HT1080 (cell line): ENCODE measurements at places on chromosomes 7 and 10. TPM values are rescaled to one million over a fixed set of nuclear protein-coding genes. Genes with fewer than 3 reads are reported as not detected.

Gene SLC26A3
- not detected in 2 replicates for total RNA-seq

Gene OPALIN
- total RNA-seq: not detected in 2 replicates

DNA sequence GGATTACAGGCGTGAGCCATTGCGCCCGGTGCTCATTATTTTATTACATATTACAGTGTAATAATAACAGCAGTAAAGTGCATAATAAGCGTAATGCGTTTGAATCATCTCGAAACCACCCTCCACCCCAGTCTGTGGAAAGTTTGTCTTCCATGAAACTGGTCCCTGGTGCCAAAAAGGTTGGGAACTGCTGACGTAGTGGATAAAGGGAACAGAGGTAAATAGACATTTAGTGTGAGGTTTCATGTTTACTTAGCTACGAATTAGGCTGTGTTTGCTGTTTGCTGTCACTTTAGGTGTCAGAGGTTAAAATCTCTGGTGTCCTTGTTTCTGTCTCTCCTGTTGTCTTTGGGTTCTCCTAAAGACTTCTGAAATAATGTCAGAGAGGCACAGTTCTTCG, 60.3 kb upstream of the SLC39A12 start:
- no peak for DNase-seq

DNA sequence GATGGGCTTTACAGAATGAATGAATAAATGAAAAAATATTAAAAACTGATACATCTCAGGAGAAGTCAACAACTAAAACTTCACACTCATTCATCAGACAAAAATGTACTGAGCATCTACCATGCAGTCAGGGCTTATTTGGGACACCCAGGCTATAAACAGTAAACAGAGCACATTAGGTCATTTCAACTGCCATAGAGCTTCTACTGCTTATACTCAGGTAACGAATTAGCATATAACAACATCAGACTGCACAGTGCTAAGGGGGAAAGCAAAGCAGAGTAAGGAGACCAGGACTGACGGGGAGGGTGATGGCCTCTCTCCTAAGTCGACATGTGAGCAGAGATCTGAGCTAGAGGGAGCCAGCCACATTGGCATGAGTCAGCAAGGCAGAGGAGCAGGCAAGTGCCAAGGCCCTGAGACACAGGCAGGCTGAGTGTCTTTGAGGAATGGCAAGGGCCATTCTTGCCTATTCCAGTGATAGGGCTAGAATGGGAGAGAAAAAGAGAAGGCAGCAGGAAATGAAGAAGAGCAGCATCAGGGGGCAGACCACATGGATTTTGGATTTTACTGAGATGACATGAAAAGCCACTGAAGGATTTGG, 528.9 kb downstream of the PARD3 start:
- DNase-seq: peak; percentile 60

DNA sequence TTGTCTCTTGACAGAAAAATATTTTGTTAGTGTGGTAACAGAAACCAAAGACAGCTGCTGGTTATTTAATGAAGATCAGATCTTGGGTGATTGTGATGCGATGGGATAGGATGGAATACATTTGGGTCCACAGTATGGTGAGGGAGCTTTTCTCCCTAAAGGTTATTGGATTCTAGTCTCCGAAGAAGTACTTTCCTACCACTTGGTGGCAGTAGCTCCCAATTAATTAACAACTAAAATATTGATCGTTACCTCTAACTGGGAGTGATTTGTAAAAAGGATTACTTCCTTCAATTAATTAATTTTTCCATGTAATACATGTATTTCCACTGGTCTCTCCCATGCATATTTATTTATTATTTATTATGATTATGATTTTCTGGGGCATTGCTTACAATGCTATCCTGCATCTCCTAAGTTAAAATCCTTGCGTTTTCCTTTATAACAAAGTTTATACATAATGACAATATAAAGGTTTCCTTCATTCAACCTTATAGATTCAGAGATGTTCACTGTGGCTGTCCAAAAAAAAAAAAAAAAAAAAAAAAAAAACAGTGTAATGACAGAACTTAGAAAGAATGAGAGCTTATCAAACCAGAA, 25.6 kb downstream of the TMEM196 start:
- peak; percentile 5 for DNase-seq

- peak; percentile 36 for DNase-seq
These were observed 72.2 kb downstream of the DAGLB start for GRCh38 chr7:6375348-6376101.

GRCh38 chr7:130274983-130275591, 8.4 kb downstream of the CPA2 start:
- DNase-seq: no peak

DNA sequence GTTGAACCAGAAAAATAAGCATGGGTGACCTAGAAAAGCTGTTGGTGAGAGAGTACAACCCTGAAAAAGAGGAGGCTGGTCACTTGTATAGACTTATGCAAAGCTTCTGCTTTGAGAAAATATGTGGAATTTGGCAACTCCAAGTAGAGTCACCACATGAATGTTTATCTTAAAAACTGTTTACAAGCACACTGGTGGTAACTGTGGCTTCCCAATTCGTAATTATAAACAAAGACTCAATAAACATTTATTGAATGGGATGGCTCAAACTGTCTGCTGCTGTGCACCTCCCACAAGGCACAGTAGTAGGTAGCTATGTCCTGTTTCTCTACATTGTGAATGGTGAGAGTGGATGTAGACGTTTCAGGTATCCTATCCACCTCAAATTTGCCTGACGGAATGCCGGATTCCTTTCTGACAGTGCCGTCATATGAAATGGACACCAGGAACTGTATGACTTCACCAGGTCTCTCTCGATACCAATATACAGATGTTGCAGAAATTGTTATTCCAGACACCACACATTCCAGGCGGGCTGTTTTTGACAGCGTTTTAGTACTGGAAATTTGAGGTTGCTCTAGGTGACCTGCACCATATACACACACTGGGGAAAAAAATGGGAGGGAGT, 43.4 kb upstream of the TARP start:
- DNase-seq: no peak
